ENCODE measurements at places on chromosomes 2 and 18. TPM values are rescaled to one million over a fixed set of nuclear protein-coding genes. Genes with fewer than 3 reads are reported as not detected.

SERPINB4 gene
- total RNA-seq: not detected

C1QL2 gene
- total RNA-seq: not detected

MAL gene
- total RNA-seq: 150 TPM

- H3K27me3 ChIP-seq: no peaks in the 10 kb centered on the region
- H3K36me3 ChIP-seq: no peaks in the 10 kb centered on the region
- no peak overlapping the region for H3K4me3 ChIP-seq
- no peak overlapping the region for H3K27ac ChIP-seq
- DNase-seq: no peak
Observed at GRCh38 chr2:196804381-196804780, 4.8 kb downstream of the C2orf66 start.

DNA sequence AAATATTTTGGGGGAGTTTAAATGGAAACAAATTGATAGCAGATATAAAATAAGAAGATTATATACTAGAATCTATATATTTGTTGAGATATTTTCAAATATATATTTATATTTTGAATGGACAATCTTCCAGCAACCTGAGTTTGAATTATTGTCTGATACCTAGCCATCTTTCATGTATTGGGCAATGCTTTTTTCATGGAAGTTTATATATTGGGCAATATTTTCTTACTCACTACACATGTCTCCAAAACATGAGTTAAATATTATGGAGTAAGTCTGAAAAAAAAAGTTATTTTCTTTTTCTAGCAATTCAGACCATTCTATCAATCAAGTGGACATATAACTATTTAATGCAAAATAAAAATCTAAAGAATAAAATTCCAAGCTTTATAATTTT, 295.2 kb downstream of the NYAP2 start:
- no peaks in the 10 kb centered on the region for H3K27me3 ChIP-seq
- H3K36me3 ChIP-seq: no peaks in the 10 kb centered on the region
- DNase-seq: no peak
- H3K4me3 ChIP-seq: no peak overlapping the region
- H3K4me1 ChIP-seq: no peaks in the 10 kb centered on the region

DNA sequence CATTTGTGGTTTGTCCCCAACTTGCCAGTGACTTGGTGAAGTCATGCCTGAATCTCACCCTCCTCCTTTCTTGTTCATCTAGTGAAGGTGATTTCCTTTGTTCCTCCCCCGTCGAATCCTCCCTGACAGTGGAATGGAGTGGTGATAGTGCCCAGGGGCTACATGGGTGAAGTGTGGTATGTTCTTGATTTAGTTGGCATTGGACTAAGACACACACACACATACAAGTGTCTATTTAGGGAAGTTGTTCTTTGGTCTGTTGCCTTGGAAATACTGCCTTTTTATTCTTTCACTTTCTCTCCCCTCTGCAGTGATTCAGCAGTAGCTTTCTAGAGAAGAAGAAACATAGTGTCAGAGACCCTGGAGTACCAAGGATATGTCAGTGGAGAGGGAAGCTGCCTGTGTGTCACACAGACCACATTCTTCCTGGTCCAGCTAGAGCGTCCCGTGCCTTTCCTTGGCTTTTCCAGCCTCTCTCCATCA, 10.9 kb downstream of the INPP4A start:
- peak overlapping the region; percentile 93 for H3K27ac ChIP-seq
- peak; percentile 34 for DNase-seq
- H3K27me3 ChIP-seq: no peaks in the 10 kb centered on the region
- peaks cover 84% of the 10 kb centered on the region for H3K4me1 ChIP-seq
- peaks cover 18% of the 10 kb centered on the region for H3K36me3 ChIP-seq

- H3K4me1 ChIP-seq: no peaks in the 10 kb centered on the region
- no peaks in the 10 kb centered on the region for H3K27me3 ChIP-seq
- no peak overlapping the region for H3K27ac ChIP-seq
- H3K36me3 ChIP-seq: no peaks in the 10 kb centered on the region
Observed at GRCh38 chr18:77374446-77374805, 124.8 kb downstream of the GALR1 start.

GRCh38 chr2:84639751-84640150, 123.5 kb downstream of the DNAH6 start:
- H3K27me3 ChIP-seq: no peaks in the 10 kb centered on the region
- H3K36me3 ChIP-seq: no peaks in the 10 kb centered on the region
- no peaks in the 10 kb centered on the region for H3K4me1 ChIP-seq

DNA sequence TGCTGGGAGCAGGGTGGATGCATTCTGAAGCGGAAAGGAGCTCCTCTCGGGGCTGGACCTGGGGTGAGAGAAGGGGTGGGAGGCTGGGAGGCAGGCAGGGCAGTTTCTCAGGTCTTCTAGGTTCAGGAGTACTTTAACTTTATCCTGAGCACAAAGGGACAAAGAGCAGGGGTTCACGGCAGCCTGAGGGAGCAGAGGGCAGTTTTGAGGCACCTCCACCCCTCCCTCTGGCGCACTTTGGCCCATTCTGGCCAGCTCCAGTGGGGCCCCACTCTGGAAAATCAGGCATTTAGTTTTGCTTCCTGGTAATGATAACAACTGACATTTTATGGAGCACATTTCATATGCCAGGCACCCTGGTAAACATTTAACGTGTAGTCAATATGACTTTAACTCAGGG, 14.3 kb downstream of the B3GNT7 start:
- peaks cover 48% of the 10 kb centered on the region for H3K27me3 ChIP-seq
- no peak for DNase-seq
- H3K27ac ChIP-seq: no peak overlapping the region
- peaks cover 7% of the 10 kb centered on the region for H3K4me1 ChIP-seq

DNA sequence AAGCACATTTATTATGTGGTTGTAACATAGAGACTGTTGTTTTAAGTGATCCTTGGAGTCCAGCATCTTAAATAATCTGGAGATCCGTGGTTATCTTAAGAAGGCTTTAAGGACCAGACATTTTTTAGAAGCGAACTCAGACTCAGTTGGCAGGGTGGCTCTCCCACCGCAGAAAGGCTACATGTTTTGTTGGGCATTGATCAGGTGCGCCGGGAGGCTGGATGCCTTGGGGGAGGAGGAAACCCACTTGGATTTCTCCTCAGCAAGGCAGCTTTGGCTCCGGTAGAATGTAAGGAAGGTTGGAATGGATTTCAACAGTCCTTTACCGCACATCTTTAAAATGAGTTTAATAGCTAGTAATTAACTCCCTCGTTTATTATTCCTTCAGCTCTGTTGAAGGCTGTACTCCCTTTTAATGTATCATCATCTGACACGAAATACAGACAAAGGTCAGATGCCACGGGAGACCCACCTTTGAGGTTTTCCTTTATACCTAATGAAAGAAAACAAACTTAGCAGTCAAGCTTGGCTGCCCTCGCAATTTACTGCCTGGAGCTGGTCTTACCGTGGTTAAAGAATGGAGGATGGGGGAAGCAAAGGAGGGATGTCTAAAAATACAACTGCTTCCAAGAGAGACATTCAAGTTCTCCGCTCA, 1.2 kb downstream of the TMEM200C start:
- H3K4me1 ChIP-seq: peaks cover 18% of the 10 kb centered on the region
- no peak overlapping the region for H3K4me3 ChIP-seq
- H3K27ac ChIP-seq: no peak overlapping the region
- no peaks in the 10 kb centered on the region for H3K36me3 ChIP-seq

DNA sequence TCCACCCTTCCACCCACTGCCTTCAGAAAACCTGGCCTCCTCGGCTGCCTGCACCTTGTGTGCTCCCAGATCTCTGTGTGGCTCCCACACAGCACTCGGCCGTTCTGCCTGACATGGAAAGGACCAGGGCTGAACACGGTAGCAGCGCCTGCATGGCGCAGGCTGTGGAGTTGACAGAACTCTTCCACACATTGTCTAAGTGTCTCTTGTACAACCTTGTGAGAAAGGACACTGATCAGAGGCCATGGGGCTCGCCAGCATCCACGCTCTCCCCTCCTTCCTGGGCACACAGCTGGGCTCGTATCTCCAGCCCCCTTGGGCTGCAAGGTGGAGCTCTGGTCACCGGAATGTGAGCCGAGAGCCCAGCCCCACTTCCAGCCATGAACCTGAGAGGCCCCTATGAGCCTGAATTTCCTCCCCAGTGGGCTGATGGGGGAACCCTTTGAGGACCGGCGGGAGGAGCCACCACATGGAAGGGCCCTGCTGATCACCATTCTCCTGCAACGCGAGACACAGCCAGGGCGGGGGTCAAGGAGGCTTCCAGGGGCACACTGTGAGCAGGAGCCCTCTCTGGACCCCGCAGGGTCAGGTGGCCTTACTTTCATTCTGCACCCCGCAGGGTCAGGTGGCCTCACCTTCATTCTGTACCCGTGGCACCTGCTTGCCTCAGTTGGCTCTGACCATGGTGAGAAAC, 314.2 kb upstream of the MYT1L start:
- no peaks in the 10 kb centered on the region for H3K27me3 ChIP-seq
- H3K27ac ChIP-seq: peak overlapping the region; percentile 70
- H3K4me3 ChIP-seq: no peak overlapping the region

GRCh38 chr2:42960002-42960841, 167.8 kb upstream of the HAAO start:
- no peak overlapping the region for H3K27ac ChIP-seq
- H3K36me3 ChIP-seq: no peaks in the 10 kb centered on the region
- peaks cover 8% of the 10 kb centered on the region for H3K4me1 ChIP-seq
- no peak overlapping the region for H3K4me3 ChIP-seq

- no peak overlapping the region for H3K4me3 ChIP-seq
- H3K4me1 ChIP-seq: peaks cover 13% of the 10 kb centered on the region
- peaks cover 19% of the 10 kb centered on the region for H3K36me3 ChIP-seq
- H3K27ac ChIP-seq: no peak overlapping the region
Observed at GRCh38 chr2:218235017-218235416, 18.0 kb downstream of the ARPC2 start.

DNA sequence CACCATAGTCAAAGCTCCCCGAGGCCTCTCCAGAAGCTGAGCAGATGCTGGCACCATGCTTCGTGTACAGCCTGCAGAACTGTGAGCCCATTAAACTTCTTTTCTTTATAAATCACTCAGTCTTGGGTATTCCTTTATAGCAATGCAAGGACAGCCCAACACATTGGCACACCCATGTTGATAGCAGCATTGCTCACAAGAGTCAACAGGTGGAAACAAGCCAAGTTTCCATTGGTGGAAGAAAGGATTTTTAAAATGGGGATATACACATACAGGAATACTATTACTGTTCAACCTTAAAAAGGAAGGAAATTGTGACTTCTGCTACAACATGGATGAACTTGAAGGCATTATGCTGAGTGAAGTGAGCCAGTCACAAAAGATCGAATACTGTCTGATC, 186.8 kb upstream of the RAB12 start:
- H3K36me3 ChIP-seq: no peaks in the 10 kb centered on the region
- H3K4me1 ChIP-seq: no peaks in the 10 kb centered on the region
- H3K27ac ChIP-seq: no peak overlapping the region
- no peaks in the 10 kb centered on the region for H3K27me3 ChIP-seq
- no peak for DNase-seq

DNA sequence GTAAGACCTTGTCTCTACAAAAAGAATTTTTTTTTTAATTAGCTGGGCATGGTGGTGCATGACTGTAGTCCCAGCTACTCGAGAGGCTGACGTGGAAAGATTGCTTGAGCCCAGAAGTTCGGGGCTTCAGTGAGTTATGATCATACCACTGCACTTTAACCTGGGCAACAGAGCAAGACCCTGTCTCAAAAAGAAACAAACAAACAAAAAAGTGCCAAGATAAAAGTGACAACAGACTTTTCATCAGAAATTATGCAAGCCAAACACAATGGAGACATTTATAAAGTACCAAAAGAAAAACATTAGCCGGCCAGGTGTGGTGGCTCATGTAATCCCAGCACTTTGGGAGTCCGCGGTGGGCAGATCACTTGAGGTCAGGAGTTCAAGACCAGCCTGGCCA, 26.7 kb downstream of the HADHA start:
- peaks cover 5% of the 10 kb centered on the region for H3K36me3 ChIP-seq
- no peaks in the 10 kb centered on the region for H3K27me3 ChIP-seq
- DNase-seq: no peak
- no peak overlapping the region for H3K4me3 ChIP-seq
- H3K27ac ChIP-seq: no peak overlapping the region

- no peaks in the 10 kb centered on the region for H3K4me1 ChIP-seq
- peaks cover 69% of the 10 kb centered on the region for H3K27me3 ChIP-seq
- H3K36me3 ChIP-seq: no peaks in the 10 kb centered on the region
- no peak overlapping the region for H3K4me3 ChIP-seq
- no peak overlapping the region for H3K27ac ChIP-seq
Observed at GRCh38 chr2:85765081-85765731, 11.4 kb downstream of the ATOH8 start.

DNA sequence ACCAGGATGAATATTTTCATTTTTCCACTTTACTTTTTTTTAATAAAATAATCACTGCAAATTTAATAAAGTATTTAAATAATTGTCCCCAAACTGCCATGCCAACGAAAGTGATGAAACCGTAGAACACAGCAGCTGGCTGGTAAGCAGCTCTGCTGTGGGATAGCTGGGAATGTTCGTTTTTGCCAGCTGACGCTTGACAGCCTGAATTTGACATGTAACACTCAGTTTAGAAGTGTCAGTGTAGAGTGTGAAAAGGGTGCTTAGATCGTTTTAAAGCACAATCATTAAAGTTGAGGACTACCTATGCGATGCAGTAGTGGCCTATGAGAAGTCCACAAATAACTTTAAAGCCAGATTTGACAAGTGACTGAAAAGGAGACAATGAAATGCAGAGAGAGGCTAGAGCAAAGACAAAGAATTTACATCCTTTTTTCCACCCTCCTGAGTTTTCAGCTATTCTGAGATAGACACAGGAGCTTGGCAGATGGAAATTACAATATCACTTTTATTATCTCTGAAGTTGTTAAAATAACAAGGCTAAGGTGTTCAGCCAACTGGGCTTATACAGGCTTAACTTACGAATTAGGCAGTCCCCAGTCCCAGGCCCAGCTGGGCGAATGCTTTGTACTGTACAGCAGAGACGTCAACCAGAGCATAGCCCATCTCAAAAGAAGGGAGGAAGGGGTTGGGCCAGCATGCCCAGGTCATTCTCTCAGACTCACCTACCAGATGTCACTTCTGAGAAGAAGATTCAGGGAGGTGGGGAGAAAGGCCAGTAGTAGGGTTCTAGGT, 31.9 kb upstream of the SLC1A4 start:
- H3K27ac ChIP-seq: no peak overlapping the region
- H3K4me3 ChIP-seq: no peak overlapping the region
- DNase-seq: no peak
- H3K4me1 ChIP-seq: no peaks in the 10 kb centered on the region

DNA sequence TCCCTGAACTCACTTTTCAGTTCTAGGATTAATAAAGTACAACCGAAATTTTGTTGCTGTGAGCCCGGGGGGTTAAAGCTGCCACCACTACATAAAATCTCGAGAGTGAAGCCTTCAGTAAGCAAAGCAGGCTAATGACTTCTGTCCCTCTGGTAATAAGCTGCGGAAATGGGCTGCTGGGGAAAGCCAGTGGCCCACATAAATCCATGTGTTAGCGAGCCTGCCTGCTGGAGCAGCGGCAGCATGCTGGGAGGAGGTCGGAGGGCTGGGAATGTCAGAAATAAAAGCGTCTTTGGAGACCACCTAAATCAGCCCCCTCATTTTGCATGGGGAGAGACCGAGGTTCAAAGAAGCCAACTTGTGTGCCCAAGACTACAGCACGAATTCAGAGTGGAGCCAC, 371.7 kb downstream of the TNS1 start:
- no peaks in the 10 kb centered on the region for H3K4me1 ChIP-seq
- H3K4me3 ChIP-seq: no peak overlapping the region
- no peaks in the 10 kb centered on the region for H3K27me3 ChIP-seq
- no peaks in the 10 kb centered on the region for H3K36me3 ChIP-seq

GRCh38 chr18:2894131-2894840, 47.5 kb downstream of the EMILIN2 start:
- DNase-seq: no peak
- peaks cover 38% of the 10 kb centered on the region for H3K4me1 ChIP-seq
- no peak overlapping the region for H3K4me3 ChIP-seq
- no peaks in the 10 kb centered on the region for H3K27me3 ChIP-seq
